ENCODE measurements at places on chromosomes 7 and 10.

- DNase-seq = no peak
Measured at GRCh38 chr7:99459087-99459486, 6.9 kb downstream of the ATP5MF start.

- DNase-seq = no peak
Measured at GRCh38 chr10:89295597-89295996, 6.2 kb upstream of the IFIT2 start.

- no peak for DNase-seq
Measured at GRCh38 chr10:63760708-63761047, 239.5 kb downstream of the REEP3 start.

DNA sequence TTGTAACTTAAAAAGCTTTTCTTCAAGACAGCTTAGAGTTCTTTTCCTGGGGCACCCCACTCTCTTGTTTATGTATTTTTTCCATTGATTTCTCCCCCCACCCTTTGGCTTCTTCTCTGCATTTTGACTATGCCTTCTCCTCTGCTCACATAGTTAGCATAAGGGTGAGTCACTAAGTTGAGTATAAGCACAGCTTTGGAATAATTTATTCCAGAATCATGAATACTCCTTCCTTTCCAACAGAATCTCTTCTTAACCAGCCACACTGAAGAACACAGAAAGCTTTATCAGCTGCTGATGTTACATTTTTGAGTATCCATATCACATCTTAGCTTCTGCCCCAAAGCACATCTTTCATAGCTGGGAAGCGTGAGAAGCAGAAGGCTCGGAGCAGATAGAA is 449.5 kb upstream of the MKI67 start:
- DNase-seq = no peak

- no peak for DNase-seq
Measured at GRCh38 chr7:24980534-24981170, 674 bp upstream of the OSBPL3 start.

- no peak for DNase-seq
Measured at GRCh38 chr10:50533296-50533695, 90.5 kb downstream of the SGMS1 start.

Measured in NCI-H187 treated with DMSO at 0.1 percent for 48 hours (cell line).